ENCODE measurements at places on chromosomes 2 and 18.

- DNase-seq, result no peak
Measured at GRCh38 chr2:74094291-74094690, 53.4 kb downstream of the BOLA3 start.

DNA sequence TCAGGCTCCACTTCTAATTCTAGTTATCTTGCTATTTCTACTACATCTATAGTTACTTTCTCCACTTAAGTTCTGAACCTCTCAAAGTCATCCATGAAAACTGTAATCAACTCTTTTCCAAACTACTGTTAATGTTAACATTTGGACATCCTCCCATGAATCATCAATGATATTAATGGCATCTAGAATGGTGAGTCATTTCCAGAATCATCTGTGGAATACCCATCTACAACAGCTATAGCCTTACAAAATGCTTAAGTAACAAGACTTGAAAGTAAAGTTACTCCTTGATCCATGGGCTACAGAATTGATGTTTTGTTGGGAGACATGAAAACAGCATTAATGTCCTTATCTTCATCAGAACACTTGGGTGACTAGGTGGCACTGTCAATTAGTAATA is 35.4 kb downstream of the BARD1 start:
- DNase-seq, result no peak

- no peak for DNase-seq
Measured at GRCh38 chr2:169069341-169069740, at the start of gene DHRS9. TSS of gene DHRS9 (plus strand) at chr2:169069563. CDS start at chr2:169081582, 12,019 bp downstream.

GRCh38 chr2:149001496-149001895 is 37.0 kb upstream of the LYPD6B start:
- DNase-seq, result no peak

DNA sequence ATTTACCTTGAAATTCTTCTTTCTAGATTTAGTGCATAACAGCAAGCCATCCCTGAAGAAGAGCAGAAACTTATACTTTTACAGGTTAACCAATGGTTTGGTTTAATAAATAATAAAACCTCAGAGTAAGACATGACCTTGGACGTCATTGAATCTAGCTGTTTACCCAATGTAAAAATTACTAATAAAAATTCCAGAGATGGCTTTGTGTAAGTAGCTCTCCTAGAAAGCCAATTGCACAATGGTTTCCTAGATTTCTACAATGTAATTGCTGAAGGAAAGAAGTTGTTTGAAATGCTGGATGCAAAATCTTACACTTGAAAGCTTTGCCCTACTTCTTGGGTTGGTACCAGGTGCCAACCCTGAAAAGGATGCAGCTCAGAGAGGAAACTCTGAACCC is 1.5 kb downstream of the XDH start:
- no peak for DNase-seq

GRCh38 chr2:176821350-176821749 is 391.2 kb upstream of the HNRNPA3 start:
- DNase-seq, result no peak

DNA sequence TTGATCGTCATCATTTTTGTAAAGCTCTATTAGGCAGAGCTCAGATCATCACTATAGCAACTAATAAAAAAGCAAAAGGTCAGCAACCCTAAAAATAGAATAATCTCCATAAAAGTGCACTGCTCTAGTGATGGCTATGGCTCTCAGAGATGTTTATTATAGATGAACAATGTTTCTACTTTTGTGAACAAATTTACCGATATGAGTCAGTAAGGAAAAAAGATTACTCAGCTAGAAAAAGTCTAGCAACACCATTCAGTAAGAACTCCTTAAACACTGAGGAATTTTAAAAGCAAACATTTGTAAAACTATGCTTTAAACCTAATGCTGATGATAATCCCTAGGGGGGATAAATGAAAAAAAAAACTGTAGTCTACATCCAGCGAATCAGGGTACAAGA is 69.6 kb downstream of the ACVR1C start:
- no peak for DNase-seq

- DNase-seq, result no peak
Measured at GRCh38 chr2:48428449-48428848, 101.5 kb upstream of the STON1 start.

GRCh38 chr2:60899230-60899891 is 18.0 kb downstream of the REL start:
- no peak for DNase-seq

DNA sequence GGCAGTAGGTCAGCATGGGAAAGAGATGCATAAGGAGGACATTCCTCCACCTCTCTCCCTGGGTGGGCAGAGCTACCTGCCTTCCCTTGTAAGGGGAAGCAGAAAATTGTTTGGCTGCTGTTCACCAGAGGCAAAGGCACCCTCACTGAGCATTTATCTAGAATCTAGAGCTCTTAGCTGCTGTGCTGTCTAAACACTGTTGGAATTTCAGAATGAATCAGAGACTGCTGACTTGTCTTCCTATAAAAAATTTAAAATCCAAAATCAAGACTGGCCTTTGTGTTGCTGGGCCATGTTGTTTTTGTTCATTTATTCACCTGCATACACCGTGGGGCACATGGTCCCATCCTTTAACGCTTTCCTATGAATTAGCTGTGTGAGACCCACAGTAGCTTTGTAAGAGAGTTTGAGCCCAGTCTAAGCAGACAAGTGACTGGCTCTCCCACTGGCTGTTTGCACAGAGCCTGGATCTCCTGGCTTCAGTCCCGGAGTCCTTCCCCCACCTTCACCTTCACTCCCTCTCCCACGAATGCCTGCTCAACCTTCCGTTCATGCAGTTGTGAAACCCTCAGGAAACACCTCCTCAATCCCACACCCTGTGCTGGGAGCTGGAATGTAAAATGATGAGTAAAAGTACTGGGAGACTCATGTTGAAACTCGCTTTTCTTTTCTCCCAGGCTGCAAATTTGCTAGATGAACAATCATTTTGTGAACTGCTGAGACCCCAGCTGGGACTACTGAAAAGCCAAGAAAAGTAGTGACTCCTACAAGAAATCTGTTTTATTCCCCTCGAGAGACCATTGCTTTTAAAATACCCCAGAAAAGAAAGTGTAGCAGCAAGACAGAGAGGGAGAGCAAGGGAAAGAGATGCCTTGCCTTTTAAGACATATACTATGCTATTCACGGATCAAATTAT is 76.2 kb downstream of the FAM168B start:
- DNase-seq, result no peak

DNA sequence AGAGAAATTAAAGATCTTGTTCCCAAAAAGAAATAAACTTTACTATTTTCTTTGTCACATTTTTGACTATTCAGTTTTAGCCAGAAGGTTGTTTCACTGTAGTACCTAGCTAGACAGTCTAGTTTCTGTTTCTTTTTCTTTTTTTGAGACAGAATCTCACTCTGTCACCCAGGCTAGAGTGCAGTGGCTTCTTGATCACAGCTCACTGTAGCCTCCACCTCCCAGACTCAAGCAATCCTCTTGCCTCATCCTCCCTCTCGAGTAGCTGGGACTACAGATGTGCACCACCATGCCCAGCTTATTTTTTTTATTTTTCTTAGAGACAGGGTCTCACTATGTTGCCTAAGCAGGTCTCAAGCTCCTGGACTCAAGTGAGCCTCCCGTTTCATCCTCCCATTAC is 2.2 kb downstream of the RBM45 start:
- DNase-seq, result no peak
